ENCODE measurements at places on chromosomes 1 and 21.

- DNase-seq, result no peak
These were observed 6.9 kb upstream of the PRSS38 start for GRCh38 chr1:227808566-227808965.

DNA sequence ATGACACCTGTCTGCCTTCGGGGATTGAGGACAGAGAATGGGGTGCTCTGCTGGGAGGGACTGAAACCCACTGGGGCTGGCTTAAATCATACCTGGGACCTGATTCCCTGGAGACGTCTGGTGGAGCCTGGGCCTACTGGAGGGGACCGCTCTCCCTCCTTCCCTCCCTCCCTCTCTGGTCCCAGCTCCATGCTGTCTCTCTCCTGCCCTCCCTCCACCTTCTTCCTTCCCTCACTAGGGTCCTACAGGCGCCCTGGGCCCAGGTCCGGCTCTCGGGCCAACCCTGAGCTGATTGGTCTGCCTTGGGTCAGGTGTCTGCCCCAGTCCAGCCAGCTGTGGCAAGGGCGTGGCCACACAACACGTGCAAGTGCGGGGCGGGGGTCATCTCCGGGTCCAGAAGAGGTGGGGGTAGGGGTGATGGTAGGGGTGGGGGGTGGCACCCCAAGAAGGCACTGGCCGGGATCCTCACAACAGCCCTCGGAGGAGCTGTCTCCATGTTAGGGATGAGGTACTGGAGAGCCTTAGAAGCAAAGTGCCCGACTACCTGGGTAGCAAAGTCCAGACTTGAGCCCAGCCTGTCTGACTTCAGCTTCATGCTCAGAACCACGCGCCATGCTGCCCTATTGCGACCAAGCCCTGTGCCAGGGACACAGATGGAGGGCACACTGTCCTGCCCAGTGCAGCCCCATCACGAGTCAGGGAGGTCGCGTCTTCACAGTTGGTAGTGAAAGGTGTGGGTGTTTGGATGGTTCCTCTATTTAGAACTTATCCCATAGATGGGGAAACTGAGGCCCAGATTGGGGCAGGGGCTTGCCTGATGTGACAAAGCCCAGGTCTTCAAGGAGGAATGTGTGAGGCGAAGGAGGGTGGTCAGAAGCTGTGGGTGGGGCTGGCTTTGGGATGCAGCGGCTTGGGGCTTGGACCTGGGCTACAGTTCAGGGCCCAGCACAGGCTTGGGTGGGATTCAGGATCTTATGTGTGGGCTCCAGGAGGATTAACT, 574.1 kb downstream of the PTPRU start:
- no peak for DNase-seq

GRCh38 chr1:44359234-44359935, 4.3 kb upstream of the ERI3 start:
- DNase-seq, result no peak

DNA sequence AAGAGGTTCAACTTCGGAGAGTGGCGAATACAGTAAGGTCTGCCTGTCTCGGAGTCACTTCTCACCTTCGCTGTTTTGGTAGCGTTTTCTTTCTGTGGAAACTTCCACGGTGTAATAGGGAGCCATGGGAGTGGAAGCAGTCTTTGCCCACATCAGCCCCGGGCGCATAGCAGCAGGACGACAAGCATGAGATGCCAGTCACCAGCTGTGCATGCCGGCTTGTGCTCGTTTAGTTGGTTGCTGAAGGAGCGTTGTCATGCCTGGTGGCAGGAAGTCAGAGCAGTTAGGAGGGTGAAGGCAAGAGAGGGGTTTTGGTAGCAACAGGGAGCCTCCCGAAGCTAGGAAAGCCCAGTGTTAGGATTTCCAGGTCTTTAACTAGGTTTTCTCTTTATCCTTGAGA, 58.8 kb downstream of the MRPS6 start:
- no peak for DNase-seq

DNA sequence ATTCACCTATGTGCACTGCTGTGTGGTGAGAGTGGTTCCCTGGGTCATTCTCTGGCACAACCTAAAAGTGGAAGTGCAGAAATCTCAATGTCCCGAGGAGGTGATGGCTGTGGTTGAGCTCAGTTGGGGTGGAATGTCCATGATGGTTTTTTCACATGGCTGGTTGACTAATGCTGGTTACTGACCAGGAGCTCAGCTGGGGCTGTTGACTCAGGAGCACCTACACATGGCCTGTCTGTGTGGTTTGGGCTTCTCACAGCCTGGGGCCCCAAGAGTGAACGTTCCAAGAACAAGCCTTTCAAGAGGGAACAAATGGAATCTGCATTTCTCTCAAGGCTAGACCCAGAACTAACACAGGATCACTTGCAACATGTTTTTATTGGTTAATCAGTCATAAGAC, 6.4 kb upstream of the KANK4 start:
- DNase-seq, result no peak

GRCh38 chr1:55196433-55197035, 18.6 kb downstream of the USP24 start:
- no peak for DNase-seq

- DNase-seq, result no peak
These were observed 3.7 kb upstream of the RHOC start for GRCh38 chr1:112710586-112710985.

DNA sequence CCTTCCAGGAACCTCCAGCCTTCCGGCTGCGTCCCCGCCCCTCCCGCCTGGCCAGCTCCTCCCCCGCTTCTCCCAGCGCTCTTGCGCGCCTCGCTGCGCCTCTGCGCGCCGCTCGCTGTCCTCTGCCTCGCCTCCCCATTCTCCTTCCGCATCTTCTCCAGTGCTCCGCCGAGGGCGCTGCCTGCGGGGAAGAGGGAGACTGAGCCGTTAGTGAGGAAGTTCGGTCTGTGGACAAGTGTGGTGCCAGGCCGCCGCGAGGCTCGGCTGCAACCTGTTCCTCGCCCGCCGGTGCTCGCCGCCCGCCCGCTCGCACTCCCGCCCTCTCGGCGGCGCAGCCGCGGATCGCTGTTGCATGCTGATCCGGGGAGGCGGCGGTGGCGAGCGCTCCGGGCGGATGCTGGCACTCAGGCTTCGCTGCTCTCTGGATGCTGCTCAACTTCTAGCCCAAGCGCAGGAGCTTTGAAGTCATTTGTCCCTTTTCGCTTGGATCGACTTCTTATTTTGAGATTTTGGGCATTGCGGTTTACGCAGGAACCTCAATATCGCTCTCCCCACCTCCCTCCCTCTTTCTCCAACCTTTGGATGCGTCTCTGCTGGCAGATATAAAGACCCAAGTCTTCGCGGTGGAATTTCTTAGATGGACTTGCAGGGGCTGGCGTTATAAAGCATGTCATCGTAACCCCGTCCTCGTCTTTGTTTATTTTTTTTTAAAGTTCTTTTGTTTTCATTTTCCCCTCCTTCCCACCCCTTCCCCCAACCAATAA, 614 bp upstream of the CACNA1E start:
- DNase-seq, result peak; percentile 82

DNA sequence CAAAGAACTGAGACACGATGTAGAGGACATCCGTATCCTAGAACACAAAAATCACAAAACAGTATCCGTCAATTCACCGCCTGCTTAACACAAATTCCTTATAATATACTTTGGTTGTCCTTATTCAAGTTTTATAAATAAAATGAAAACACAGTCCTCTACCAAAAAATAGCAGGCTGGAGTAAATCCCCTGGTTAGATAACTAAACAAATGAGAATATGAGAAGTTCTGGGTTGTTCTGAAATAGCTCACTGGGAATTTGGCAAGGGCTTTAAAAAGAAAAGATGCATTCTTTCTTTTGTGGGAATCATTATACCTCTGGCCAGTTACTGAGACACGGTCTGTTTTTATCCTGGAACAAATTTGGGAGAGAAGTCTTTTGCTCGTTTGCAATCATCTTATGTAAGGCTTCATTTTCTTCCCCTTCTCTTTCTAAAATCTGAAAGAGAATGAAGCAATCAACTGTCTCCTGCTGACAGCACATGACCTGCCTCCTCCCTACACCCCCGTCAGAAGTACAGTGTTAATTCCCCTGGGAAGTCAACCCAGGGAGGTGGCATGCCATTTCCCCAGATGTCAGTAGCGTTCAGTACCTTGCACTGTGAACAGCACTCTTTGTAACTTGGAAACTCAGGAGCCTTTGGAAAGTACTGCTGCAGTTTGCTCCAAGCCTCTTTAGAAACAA, 37.1 kb upstream of the RAP1GAP start:
- DNase-seq, result no peak

- no peak for DNase-seq
These were observed 18.5 kb upstream of the LHX8 start for GRCh38 chr1:75115654-75116053.

DNA sequence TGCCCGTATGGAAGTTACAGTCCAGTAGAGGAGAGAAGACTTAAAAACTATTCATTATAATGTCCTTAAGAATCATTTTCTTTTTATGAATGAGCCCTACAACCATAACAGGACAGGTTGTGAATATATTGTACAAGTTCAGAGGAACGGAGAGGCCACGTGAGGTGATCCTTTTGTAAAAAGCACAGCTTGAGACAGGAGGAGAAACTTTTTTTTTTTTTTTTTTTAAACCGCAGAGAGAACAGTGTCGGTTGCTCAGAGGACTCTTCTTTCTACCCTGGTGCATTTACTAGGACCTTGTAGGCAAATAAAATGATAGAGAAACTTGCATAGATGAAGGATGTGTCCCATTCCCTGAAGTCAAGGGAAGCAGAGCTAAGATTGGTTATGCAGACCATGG, 32.1 kb downstream of the DYRK1A start:
- DNase-seq, result no peak

- no peak for DNase-seq
These were observed 22.8 kb upstream of the KCNC4 start for GRCh38 chr1:110187139-110187890.

GRCh38 chr21:44379515-44379848, 26.1 kb downstream of the TRPM2 start:
- DNase-seq, result no peak

- no peak for DNase-seq
These were observed 302.5 kb downstream of the PDE4B start for GRCh38 chr1:66095190-66095589.

DNA sequence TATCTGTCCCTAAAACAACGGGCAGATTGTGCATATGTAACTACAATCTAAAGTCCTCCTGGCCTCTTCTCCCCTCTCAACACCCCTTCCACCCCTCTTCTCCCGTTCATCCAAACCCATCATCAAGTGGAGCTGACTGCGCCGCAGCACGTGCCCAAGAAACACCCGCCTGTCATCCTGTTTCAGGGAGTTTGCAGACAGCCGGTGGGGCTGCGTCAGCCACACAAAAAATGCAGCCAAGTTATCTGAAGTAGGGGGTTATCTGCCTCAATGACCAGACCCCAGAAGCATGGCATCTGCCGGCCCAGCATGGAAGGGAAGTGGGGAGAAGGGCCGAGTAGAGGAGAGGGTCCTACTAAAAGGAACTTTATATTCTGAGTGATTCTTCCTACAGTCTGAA, 49.0 kb downstream of the GPR161 start:
- no peak for DNase-seq

GRCh38 chr1:206892351-206892984, 4.8 kb upstream of the IL24 start:
- no peak for DNase-seq

DNA sequence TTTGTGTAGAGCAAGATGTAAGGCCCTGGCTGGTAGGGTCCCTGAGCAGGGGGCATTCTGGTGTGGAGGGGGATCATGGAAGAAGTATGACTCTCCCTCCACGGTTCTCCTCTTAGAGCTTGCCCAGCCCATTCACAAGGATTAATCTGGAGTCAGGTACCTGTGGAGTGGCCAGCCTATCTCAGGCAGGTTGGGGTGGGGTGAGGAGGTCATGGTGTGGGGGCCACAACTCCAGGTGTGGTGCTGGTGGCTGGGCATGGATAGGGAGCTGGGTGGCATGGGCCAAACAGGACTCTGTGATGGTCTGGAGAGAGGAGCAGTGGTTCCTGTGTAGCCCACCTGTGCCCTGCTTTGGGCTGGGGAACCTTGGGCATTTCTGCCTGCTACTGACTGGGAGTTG, 32.3 kb downstream of the TMCC2 start:
- DNase-seq, result no peak

DNA sequence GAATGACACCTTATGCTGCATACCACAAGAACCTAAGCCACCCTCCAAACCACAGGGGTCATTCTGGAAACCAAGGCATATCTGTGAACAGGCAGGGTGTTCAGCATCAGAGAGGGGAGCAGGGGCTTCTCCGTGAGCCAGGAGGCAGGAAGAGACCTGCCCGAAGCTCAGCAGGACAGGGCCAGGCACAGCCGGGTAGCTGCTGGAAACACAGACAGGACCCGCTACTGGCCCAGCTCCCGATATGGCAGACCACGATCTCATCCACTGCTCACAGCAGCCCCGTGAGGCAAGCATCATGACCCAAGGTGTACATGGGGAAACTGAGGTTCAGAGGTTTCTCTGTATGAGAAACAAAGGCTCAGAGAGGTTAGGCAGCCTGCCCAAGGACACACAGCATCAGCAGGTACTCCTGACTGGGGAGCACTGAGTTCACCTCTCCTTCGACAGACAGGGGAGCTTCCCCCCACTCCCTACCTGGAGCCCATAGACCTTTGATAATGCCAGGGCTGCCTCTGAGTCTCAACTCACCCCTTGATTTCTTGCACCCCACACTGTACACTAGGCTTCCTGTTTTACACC, 317.7 kb downstream of the MATN1 start:
- DNase-seq, result no peak

DNA sequence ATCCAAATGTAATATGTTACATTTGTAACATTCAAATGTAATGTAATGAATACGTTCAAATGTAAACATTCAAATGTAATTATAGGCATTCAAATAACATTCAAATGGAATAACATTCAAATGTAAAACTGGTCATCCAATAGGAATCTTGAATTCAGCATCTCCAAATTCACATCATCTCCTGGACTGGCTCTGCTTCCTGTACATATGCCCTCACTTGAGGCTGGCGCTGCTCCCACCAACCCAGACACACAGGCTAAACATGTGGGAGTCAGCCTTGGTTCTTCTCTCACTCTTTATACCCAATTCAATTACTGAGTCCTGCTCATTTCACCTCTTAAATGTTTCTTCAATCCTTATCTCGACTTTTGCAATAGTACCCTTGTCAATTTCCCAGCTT, 6.9 kb downstream of the EBNA1BP2 start:
- no peak for DNase-seq

DNA sequence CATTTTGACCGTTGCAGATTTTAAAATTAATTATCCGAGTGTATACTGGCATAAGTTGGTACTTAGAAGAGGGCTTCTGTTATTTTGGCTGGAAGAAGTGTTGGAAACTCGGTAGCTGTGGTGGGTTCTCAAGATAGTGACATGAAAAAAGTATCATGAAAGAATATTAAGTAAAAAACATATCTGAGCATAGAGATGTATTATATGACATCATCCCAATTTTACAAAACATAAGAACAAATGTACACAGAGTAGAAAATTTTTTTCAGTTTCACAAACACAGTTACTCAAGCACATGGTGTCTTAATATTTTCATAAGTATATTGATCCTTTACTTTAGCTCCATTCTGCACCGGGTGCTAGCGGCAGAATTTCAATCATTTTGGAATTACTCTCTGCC, 684 bp downstream of the IFI16 start:
- no peak for DNase-seq

- no peak for DNase-seq
These were observed 849.1 kb downstream of the USP25 start for GRCh38 chr21:16578912-16579311.

- DNase-seq, result no peak
These were observed 88.0 kb upstream of the F3 start for GRCh38 chr1:94629259-94630181.

- DNase-seq, result no peak
These were observed 502.8 kb downstream of the SMYD3 start for GRCh38 chr1:246004301-246004700.
